ENCODE measurements at places on chromosomes 6 and 20.

DNA sequence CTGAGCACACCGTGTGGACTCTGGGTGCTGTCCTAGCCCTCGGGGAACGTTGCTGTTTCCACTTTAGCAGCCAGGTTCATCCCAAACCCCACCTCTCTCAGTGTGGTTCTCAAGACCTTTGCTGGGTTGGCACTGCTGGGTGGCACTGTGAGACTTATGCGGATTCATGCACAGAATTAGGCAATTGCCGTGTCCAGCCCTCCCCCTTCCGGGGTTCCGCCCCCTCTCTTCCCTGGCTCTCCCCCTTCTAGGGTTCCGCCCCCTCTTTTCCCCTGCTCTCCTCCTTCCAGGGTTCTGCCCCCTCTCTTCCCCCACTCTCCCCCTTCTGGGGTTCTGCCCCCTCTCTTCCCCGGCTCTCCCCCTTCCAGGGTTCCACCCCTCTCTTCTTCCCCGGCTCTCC is 39.8 kb upstream of the SLCO4A1 start:
- no peak for DNase-seq

- DNase-seq = no peak
Observed at GRCh38 chr20:50695135-50695872, 4.0 kb upstream of the RIPOR3 start.

- DNase-seq = no peak
Observed at GRCh38 chr20:49420292-49420691, 62.2 kb downstream of the KCNB1 start.

DNA sequence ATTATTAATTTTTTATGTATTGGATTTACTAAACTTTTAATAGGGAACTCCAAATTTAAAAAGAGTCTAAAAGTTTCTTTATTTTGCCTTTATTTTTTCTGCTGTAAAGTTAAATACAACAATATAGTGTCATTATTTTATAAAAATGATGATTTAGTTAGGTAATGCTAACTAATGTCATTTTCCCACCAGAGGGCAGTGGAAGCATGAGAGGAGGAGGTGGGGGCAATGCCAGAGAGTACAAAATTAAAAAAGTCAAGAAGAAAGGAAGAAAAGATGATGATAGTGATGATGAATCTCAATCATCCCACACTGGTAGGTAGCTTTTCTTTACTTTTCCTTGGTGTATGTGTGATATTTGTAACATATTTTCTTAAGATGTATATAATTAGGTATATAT is 20.2 kb upstream of the FHL5 start:
- DNase-seq = no peak

GRCh38 chr20:62499758-62500236 is 24.0 kb upstream of the GATA5 start:
- DNase-seq = no peak

GRCh38 chr6:52109171-52109571 is 21.8 kb upstream of the PKHD1 start:
- no peak for DNase-seq

DNA sequence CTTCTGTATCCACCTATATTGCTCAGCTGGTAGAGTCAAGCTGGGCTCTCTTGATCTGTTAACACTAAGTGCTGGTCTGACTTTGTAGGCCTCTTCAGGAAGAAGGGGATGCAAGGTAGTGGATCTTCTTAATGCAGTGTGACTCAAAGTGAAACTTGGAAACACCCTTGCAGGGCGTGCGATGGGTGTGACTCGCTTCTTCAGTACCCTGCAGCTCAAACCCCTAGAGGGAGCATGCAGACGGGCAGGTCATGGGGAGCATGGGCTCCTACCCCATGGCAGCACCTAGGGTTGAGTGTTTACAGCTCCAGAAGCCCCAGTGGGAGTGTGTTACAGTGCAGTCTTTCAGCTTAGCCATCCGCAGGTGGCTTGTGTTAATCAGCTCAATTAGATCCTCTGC is 757 bp upstream of the SAMD3 start:
- DNase-seq = peak; percentile 65

DNA sequence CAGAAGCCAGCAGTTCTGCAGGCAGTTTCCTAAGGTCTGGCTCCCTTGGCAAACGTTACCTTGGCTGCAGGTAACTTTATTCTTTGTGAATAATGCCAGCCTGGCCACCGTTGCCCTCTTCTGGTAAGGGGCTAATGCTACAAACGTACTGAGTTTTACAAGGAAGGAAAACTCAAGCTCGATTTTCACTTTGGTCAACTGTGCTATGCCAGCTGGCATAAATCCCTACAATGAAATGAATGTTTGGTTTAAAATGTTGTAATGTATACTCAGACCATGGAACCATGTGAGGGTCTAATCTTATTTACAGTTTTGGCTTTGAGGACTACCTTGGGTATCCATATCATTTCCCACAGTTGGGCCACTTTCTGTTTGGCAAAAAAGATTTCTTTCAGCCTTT is 101.4 kb downstream of the SLX4IP start:
- no peak for DNase-seq
